ENCODE measurements at places on chromosomes 6 and 20. TPM values are rescaled to one million over a fixed set of nuclear protein-coding genes. Genes with fewer than 3 reads are reported as not detected.

CRIP3 gene
- total RNA-seq = not detected

GRM1 gene
- not detected for total RNA-seq

C2 gene
- total RNA-seq = 15.4 TPM

LBP gene
- not detected for total RNA-seq

DNA sequence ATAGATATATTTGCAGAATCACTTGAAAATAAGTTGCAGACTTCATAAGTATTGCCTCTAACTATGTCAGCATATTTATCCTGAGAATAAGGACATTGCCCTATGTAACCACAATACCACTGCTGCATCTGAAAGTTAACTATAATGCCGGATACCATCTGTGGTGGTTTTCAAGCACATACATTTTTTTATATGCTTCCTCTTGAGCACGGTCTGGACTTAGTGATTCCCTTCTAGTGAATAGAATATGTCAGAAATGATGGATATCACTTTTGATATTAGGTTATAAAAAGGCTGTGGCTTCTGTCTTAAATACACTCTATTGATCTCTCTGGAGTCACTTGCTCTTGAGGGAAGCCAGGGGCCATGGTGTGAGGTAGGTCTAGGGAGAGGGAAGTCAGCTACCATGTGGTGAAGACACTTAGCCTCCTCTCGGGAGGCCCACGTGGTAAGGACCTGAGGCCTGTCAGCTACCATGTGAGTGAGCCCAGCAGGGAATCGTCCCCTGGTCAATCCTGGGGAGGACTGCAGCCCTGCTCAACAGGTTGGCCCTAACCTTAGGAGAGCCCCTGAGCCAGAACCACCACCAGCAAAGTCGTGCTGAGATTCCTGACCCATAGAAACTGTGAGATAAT, 57.5 kb downstream of the CCDC170 start:
- no peak overlapping the region for H3K27ac ChIP-seq
- DNase-seq = no peak
- H3K27me3 ChIP-seq = no peaks in the 10 kb centered on the region
- no peak overlapping the region for H3K4me3 ChIP-seq

- H3K4me1 ChIP-seq = peaks cover 39% of the 10 kb centered on the region
- peak overlapping the region; percentile 59 for H3K27ac ChIP-seq
- DNase-seq = no peak
- H3K36me3 ChIP-seq = no peaks in the 10 kb centered on the region
Observed at GRCh38 chr6:142871910-142872331, 73.1 kb downstream of the HIVEP2 start.

DNA sequence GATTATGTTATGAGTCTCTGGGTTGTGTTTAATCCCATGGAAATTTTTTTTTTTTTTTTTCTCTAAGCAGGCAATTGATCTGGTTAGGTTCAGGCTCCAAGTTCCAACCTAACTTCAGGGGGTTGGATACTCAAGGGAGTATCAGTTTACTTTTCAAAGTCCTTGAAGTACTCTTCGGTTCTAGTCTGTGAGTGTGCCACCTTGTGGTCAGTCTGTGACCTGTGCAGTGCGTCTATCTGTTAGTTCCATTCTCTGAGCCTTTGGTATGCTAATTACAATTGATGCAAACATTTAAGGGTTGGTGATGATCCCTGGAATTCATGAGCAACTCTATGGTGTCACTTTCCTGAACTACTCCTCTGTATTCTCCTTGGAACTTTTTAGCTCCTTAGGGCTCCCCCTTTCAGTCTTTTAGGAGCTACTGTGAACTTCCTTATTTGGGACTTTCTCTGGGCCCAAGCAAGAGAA, 342.0 kb downstream of the SOX4 start:
- H3K4me3 ChIP-seq = no peak overlapping the region
- H3K27me3 ChIP-seq = no peaks in the 10 kb centered on the region
- DNase-seq = no peak

- no peak overlapping the region for H3K27ac ChIP-seq
- H3K27me3 ChIP-seq = peaks cover 5% of the 10 kb centered on the region
- H3K36me3 ChIP-seq = no peaks in the 10 kb centered on the region
- peaks cover 4% of the 10 kb centered on the region for H3K4me1 ChIP-seq
Observed at GRCh38 chr20:32979201-32979998, 24.8 kb downstream of the SUN5 start.

- DNase-seq = peak; percentile 96
- no peak overlapping the region for H3K4me3 ChIP-seq
- peaks cover 30% of the 10 kb centered on the region for H3K4me1 ChIP-seq
Observed at GRCh38 chr6:36123270-36124139, 6.8 kb upstream of the MAPK13 start.

DNA sequence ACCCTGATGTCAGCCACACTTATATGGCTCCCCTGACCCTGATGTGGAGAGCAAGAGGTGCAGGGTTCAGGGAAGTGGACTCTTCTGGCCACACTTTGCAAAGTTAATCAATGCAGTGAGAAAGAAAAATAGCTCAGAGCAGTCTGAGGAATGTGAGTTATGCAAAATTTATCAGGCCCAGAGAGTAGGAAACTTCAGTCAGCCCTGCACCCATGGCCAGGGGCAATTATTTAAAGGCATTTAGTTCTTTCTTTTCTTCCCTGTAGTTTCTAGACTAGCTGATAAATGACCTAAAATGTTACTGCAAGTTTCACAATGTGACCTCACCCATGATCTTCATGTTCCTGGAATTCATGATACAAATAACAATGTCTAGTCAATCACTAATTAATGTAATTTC, 143.7 kb upstream of the GGTLC1 start:
- DNase-seq = no peak
- no peaks in the 10 kb centered on the region for H3K27me3 ChIP-seq

DNA sequence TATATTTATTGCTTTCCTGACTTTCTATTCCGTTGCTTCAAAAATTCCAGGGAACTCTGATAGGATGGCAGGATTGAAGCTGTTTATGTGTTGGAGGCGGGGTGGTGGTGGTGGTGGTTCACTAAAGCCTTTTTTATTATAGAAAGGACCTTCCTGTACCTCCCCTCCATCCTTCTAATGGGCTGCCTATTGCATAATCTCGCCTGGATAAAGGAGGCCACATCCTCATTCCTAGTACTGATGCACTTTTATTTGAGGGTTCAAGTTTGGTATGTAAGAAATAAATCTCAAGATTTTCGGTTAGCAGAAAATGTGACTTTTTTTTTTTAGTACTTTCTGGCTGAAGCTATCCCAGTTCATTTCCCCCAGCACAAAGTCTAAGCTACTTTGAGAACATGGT, 18.7 kb upstream of the CTAGE9 start:
- DNase-seq = no peak
- H3K4me3 ChIP-seq = no peak overlapping the region
- no peaks in the 10 kb centered on the region for H3K4me1 ChIP-seq
- H3K27me3 ChIP-seq = no peaks in the 10 kb centered on the region
- no peaks in the 10 kb centered on the region for H3K36me3 ChIP-seq

DNA sequence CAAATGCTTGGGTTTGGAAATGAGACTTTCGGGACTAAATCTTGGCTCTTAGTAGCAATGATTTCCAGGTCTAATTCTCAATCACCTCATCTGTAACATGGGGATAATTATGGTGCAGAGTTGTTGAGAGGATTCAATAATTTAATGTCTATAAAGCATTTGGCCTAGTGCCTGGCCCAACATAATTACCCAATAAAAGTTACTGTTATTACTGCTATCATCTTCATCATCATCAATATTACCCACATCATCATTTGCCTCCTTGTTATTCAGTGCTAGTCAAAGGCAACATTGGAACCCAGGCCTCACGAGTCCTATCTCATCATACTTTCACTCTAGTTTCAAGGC, 34.5 kb upstream of the RSPO3 start:
- no peaks in the 10 kb centered on the region for H3K27me3 ChIP-seq
- DNase-seq = no peak

Measured in esophagus muscularis mucosa (tissue), 4 donors.